Stimulated activated CD8-positive, alpha-beta memory T cell treated with anti-CD3 and anti-CD28 coated beads, Interleukin-15, amount 100 ng/mL, for 48 hours (primary cell): ENCODE measurements at places on chromosomes 1 and 21.

- no peak for DNase-seq
Observed at GRCh38 chr1:162165528-162165927, 96.0 kb downstream of the NOS1AP start.

DNA sequence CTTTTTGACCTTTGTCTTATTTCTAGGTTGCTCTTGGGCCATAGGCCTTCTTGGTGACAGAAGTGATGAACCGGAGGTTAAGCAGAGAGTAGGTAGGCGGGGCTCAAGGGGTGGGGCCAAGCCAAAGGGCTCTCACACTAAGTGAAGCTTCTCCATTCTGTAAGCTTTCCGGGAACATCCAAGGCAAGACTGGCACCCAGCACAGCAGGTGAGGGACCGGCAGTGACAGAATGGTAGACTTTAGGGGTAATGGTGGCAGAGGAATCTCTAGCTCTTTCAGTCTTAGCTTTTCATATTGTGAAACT, at the start of gene TNFAIP8L2:
Gene TNFAIP8L2, plus strand, starts transcription at position 135 of the 305 bp plus-strand sequence. CDS start 2,049 bp downstream, outside the sequence.
- DNase-seq, result peak; percentile 74

DNA sequence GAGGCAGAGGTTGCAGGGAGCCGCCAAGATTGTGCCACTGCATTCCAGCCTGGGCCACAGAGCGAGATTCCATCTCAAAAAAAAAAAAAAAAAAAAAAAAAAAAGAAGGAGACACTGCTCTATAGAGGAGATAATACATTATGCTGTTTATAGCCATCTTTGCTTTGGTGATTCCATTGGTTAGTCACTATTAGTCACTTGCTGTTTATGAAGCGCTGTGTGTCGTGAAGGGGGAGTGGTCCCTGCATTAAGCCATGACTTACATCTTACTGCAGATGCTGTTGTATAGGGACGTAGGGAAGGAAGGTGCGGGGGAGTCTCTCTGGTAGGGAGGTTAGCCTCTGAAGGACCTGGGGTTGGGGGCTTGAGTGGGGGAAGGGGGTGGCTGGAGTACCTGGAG, 48.3 kb downstream of the HUNK start:
- no peak for DNase-seq

GRCh38 chr1:178579562-178579961, 66.7 kb downstream of the TEX35 start:
- no peak for DNase-seq

DNA sequence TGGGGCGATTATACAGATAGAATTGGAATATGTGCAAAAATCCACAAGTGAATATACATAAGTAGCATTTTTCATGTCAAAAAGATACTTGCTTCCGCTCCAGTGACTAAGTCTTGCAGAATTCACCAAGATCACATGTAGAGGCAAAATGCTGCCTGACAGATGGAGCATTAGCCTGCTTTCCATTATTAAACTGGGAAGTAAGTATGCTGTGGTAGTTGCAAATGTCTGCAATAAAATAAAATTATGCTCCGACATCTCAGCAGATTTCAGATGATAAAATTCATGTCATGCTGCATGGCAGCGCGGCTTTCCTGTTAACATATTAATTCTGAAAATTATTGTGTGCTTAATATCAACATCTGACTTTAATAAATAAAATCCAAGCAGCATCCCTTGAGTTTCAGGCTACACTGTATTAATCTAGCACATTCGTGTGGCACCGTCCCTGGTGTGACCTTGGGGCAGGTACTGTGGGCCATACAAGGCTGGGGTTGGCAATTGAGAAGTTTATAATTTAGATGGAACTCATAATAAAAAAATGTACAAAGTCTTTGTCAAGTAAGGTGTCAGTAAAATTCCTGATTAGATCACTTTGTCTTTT, 366.4 kb upstream of the ZP4 start:
- DNase-seq, result no peak

- DNase-seq, result no peak
Observed at GRCh38 chr21:14318578-14318977, 64.4 kb downstream of the HSPA13 start.

GRCh38 chr1:48203287-48203900, 19.1 kb upstream of the SLC5A9 start:
- no peak for DNase-seq

- no peak for DNase-seq
Observed at GRCh38 chr1:80359666-80360065, 1353.1 kb upstream of the ADGRL4 start.

GRCh38 chr1:41340655-41341364, 20.4 kb upstream of the FOXO6 start:
- no peak for DNase-seq

- no peak for DNase-seq
Observed at GRCh38 chr1:157113106-157113505, 13.5 kb upstream of the ETV3L start.

- no peak for DNase-seq
Observed at GRCh38 chr1:170521818-170522217, 10.1 kb upstream of the GORAB start.

DNA sequence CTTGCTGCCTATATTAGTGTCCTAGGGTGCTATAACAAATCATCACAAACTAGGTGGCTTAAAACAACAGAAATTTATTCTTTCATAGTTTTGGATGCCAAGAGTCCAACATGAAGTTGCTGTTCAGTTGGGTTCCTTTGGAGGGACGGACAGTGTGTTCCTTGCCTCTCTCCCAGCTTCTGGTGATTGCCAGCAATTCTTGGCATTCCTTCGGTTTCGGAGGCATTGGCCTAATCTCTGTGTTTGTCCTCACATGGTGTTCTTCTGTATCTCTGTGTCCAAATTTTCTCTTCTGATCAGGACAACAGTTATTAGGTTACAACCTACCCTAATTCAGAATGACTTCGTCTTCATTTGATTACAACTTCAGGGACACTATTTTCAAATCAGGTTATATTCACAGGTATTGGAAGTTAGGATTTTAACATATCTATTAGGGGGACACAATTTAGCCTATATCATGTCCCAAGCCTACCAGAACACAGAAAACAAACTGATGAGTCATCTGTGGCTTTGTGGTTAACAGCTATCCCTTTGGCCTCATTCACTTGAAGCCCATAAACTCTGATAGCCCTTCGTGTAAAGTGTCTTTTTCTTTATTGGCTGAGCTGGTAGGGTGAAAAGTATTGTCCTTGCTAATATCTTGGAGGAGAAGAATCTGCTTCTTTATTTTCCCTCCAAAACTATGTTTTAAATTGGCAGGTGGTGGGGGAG, 83.2 kb upstream of the PAPPA2 start:
- no peak for DNase-seq

DNA sequence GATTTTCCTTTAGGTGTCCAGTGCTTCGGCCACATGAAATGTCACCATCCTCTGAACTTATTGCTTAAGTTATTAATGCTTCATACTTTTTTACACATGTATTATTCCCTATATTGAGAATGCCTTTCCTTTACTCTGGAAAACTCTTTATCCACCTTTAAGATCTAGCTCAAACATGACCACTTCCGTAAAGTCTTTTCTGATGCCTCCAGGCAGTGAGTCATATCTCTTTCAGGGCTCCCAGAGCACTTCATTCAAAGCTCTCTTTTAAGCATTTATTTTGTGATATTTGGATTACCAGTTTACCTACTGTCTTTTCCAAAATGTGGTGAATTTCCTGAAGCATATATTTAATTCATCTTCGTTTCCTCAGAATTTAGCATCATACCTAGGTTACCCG, 178.9 kb downstream of the HS2ST1 start:
- DNase-seq, result no peak

- DNase-seq, result no peak
Observed at GRCh38 chr1:206722751-206723461, 38.2 kb downstream of the MAPKAPK2 start.

- no peak for DNase-seq
Observed at GRCh38 chr1:85976516-85977205, 179.9 kb downstream of the COL24A1 start.

- DNase-seq, result no peak
Observed at GRCh38 chr1:172646653-172647052, 12.2 kb upstream of the FASLG start.

- DNase-seq, result peak; percentile 8
Observed at GRCh38 chr1:204072931-204073836, at the start of gene SOX13. Gene SOX13 (plus strand): TSS chr1:204073115. CDS start chr1:204112916, 39,801 bp downstream.

GRCh38 chr1:165207853-165208515, 148.5 kb downstream of the LMX1A start:
- no peak for DNase-seq

DNA sequence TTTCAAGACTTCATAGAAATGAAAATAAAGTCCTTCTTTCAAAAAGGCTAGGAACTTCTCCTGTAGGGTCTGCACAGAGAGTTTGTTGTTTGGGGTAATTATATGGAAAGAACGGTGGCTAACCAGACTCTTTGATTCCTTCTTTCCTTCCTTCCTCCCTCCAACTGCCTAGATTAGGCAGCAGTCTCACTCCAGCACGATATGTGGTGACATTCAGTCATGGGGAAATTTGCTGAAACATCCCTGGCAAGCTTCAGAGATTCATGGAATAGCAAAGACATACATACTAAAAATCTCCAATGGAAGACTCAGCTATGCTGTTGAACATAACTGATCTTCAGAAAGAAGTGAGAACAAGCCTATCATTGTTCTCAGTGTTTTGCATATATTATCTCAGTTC, 4.3 kb downstream of the NTMT2 start:
- DNase-seq, result no peak

DNA sequence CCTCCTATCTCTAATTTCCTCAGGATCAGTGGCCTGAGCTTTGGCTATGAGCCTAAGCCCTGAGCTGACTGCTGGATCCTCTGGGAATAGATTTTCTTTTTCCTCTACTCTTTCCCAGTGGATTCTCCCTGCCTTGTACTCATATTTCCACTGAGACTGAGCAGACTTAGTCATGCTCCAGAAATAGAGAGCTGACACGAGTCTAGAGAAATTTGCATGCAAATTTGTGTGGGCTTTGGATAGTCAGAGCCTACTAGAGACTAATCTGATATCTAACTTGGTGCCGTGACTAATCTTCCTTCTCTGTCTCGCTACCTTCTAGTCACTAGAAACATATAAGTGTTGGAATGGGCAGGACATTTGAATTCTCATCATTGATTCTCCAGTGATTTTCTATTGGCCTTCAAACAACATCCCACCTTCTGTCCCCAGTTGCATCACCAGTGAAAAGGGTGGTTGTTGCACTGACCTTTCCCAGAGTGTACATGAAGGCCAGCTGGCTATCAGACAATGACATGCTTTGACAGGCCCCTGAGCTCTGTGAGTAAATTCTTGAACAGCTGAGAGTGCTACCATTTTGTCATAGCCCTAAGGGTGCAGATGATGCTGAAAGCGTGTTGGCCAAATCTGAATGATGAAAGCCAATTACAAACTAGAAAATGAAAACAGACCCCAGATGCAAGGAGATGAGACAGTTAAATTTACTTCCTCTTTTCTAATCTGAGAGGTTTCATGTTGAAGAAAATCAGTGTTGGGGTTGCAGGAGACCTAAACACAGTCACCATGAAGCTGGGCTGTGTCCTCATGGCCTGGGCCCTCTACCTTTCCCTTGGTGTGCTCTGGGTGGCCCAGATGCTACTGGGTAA, at the start of gene FCRLA:
Gene FCRLA, plus strand, starts transcription at position 748 of the 866 bp plus-strand sequence. Its CDS starts 36 bp downstream, at position 784.
- DNase-seq, result no peak

- no peak for DNase-seq
Observed at GRCh38 chr21:17513214-17514123, 626 bp downstream of the CXADR start.

DNA sequence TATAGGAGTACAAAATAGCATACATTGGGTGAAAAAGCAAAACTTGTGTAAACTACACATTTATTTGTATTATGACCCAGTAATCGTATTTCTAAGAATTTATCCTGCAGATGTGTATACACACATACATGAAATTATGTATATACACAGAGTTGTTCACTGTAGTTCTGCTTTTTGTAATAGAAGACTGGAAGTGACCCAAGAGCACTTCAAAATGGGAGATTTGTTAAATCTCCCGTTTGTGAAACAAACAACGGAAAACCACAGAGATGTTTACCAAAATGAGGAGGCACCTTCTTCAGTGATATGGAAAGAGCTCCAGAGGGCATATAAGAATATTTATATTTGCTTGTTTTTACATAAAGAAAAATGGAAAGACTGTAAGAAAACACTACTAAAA, 18.0 kb upstream of the MNDA start:
- no peak for DNase-seq

GRCh38 chr1:186421446-186421845, 39.5 kb downstream of the PDC start:
- DNase-seq, result no peak

DNA sequence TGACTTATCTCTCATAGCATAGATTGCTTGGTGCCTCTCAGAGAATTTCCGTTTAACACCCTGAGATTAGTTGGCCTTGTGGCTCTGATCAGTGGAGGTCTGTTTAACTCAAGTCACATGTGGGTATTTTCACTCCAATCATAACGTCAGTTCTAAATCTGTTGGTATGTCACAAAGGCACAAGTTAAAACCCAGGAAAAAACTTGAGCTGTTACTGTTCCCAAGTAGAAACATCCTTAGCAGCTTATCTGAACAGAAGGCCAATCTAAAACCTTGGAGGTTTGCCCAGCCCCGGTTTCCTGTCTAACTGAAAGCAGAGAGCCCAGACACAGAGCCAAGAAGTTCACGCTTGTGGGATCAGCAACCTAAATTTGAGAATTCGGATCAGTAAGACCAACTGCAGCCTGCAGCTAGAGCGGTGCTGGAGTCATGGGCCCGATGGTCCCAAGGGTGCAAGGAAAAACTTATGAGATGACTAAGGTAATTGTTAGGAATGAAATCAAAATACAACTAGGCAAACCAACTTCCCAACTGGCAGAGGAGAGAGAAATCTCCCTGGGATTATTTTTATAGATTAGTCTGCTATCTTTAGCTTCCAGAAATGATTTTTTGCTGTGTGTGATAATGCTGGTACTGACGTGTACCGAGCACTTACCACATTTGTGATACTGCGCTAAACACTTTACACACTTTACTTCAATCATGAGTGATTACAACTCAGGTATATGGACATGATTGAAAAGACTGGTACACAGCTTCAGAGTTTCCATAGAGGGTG, 90.2 kb upstream of the C1orf21 start:
- no peak for DNase-seq

DNA sequence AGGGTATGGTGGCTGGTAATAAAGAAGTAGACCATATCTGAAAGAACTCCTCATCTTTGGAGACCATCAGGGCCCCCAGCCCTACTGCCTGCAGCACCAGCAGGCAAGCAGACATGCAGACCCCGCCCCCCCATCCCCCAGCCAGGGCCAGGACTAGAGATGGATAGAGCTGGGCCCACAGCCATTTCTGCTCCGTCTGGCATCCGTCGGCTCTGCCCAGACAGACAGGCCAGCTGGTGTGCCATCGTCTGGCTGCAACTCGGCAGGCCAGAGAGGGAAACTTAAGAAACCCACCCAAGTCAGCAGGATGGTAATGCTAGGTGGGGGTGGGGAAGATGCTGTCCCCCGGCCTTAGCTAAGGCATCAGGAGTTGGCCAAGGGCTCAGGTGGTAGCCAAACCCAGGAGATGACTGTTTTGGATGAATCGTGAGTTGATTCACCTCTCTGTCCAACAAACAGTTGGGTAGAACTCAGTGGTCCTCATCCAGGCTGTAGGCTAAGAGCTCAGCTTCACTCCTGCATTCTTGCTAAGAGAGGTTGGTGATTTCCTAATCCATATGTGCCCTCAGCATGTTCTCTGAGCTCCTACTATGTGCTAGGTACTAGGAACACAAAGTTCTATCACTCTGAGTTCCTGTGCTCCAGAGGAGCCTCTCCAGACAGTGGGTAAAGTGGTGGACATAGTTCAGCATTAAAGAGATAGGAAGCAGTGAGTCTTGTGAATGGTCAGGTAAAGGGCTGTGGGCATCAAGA, 23.2 kb upstream of the TMEM222 start:
- no peak for DNase-seq

- no peak for DNase-seq
Observed at GRCh38 chr1:23593556-23594148, 34.4 kb upstream of the ID3 start.
